Cerebellum (tissue), 4 donors: ENCODE measurements at places on chromosomes 6 and 20. TPM values are rescaled to one million over a fixed set of nuclear protein-coding genes. Genes with fewer than 3 reads are reported as not detected.

DNA sequence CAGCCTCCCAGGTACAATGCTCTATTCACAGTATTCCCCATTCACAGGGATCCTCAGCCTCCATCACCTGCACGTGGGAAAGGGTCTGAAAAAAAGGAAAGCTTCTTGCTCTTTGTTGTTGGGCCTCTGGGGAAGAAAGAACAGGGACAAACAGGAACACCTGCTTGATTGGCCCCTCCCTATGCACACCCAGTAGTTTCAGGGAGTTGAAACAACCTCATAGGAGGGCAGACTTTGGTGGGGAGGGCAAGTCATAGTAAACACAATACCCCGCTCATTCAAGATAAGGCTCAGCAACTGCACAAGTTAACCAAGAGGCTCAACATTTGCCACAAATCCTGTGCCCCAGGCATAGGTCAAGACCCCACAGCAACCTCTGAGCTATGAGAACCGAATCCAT, 1.7 kb downstream of the GHRH start:
- no peak for DNase-seq

GRCh38 chr20:56259948-56260347, 11.4 kb downstream of the MC3R start:
- no peak for DNase-seq

DNA sequence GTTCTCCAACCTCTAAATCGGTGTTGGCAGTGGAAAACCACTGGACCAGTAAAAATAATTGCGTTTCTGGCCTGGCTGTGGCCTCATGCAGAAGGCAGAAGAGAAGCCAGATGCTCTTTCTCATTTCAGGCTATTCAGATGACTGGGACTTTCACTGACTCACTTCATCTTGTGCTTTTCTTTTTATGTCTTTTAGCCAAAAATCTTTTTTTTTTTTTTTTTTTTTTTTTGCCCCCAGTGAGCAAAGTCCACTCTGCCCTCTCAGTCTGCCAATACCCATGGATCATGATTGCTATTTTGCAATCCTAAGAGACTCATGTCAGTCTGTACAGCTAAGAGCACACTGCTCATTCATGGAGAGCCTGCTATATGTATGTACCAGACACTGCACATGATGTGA, 962.5 kb downstream of the KIF16B start:
- DNase-seq, result no peak

DNA sequence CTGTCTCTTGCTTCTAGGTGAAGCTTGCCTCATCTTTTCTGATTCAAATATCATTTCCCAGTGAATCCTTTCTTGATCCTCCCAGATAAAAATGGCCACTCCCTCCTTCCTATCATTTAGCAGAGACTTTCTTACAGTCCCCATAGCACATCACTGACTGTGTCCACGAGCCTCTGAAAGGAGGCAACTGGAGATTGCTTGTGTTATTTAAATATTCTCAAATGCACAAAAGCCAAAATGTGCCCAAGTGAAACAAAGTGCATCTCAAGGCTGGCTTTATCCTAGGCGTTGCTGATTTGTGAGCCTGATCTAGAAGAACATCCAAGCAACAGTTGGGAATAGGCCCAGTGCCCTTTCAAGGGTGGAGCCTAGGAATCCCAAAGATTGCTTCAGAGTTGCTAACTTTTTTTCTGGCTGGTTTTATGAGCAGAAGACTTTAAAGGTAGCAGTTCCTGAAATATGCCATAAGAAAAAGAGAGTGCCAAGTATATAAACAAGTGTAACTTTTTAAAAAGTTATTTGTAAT, 393.6 kb downstream of the CD83 start:
- DNase-seq, result no peak

- no peak for DNase-seq
These were observed 29.6 kb upstream of the LGSN start for GRCh38 chr6:63349401-63349800.

- DNase-seq, result no peak
These were observed 17.1 kb upstream of the BEND3 start for GRCh38 chr6:107132330-107132954.

GRCh38 chr6:158011980-158012566, 30.4 kb downstream of the SYNJ2 start:
- DNase-seq, result no peak

DNA sequence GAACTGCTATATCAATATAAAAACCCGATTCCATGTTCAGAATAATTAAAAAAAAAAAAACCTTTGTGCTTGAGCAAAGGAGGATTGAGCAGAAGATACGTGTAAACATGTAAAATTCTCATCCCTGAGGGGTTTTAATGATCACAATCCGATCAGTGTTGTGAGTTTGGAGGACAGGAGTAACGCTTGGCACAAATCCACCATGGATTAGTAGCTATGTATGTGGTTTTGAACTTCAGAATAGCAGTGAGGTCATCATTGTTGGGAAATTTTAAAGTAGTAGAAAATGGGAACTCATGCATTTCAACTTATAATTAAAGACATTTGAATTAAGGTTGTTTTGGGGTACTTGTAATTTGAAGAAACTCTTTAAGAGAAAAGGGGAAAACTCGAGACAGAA, 203.2 kb downstream of the RPS12 start:
- DNase-seq, result no peak

GRCh38 chr6:30491991-30492952, 3.0 kb downstream of the HLA-E start:
- DNase-seq, result no peak

Gene ZSCAN23
- 19.9 TPM for total RNA-seq
